Stimulated activated CD4-positive, alpha-beta T cell treated with anti-CD3 and anti-CD28 coated beads, TNF-alpha, amount 100 ng/mL, for 48 hours (primary cell): ENCODE measurements at places on chromosomes 3 and 15.
A peak's percentile ranks its signal among the peaks of the same experiment; 100 is the strongest.

DNA sequence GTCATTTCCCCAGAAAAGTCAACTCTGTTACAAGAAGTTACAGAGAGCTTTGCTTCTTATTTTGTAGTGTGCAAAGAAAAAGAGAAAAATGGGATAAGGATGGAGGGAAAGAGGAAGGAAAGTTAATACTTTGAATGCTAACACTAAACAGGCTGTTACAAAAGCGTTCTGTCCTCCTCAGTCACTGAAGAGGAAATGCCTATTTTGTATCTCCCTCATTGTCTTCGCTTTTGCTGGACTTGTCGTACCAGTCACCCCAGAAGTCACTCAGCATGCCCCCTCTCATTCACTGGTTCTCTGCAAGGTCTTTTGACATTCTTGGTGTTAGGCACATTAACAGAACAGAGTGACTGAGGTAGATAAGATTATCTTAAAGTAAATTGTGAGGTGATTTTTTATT, 129.6 kb downstream of the ALCAM start:
- no peak for DNase-seq

DNA sequence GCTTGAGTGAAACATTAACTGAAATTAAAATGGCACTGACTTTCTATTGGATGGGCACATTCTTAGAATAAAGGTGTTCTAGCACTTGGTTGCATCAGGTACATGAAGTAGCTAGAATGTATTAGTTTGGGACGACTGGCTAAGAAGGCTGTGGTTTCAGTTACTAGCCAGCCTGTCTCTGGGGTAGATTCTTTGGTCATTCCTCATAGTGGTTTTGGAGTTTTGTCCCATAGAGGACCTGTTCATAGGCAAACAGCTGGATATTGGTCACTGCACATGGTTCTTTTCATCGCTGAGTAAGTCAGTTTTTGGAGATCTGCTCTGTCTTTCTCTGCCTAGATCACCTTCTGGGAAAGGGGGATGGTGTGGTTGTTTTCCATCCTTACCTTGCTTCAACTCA, 55.3 kb downstream of the ADAMTSL3 start:
- DNase-seq = no peak

DNA sequence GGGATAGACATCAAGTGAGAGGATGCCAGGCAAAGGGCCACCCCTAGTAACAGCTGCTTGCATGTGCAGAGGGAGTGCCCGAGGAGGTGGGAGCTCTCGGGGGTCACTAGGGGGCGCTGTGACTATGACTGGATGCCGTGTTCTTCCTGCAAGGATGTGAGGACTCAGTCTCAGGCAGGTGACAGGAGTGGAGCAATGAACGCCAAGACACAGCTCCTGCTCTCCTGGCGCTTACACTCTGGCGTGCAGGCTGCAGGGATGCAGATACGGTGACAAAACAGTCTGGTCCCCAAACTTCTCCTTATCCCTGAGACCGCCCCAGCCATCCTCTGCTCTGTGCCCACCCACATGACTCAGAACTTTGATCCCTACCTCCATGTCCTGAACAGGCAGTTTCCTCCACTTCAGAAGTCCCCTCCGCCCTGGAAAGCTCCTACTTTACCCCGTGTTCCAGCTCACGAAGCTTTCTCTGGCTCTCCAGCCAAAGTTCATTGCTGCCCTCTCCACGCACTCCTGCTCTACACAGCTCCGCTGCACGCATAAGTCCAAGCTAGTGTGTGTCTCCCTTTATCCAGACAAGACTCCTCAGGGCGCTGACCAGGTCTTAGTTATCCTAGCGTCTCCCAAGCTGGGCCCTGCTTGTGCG, 14.7 kb downstream of the RHOV start:
- peak; percentile 77 for DNase-seq

- DNase-seq = no peak
Measured at GRCh38 chr3:14431452-14431916, 29.1 kb downstream of the SLC6A6 start.
